ENCODE measurements at places on chromosomes 7 and 10. TPM values are rescaled to one million over a fixed set of nuclear protein-coding genes. Genes with fewer than 3 reads are reported as not detected.

TAS2R4 gene
- 0.32 TPM for total RNA-seq

PLPP4 gene
- not detected for total RNA-seq

- no peak for DNase-seq
Observed at GRCh38 chr10:84185526-84186175, 8.7 kb upstream of the CDHR1 start.

DNA sequence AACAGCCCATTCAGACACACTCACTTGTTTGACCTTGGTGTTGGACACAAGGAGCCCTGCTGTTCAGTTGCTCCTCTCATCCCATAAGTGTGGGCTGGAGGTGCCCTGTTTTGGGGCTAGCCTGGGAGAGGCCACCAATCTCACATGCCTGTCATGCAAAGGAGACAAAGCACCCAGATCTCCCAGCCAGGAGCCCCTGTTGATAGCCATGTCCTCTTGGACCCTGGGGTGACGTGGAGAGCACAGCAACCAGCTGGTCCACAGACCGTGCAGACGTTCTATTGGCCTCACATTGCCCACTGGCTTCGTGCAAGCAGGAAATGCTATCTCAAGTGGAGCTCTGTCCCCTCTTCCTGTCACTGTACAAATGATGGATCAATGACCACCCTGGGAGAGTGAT, 240.8 kb downstream of the RPS24 start:
- no peak for DNase-seq

DNA sequence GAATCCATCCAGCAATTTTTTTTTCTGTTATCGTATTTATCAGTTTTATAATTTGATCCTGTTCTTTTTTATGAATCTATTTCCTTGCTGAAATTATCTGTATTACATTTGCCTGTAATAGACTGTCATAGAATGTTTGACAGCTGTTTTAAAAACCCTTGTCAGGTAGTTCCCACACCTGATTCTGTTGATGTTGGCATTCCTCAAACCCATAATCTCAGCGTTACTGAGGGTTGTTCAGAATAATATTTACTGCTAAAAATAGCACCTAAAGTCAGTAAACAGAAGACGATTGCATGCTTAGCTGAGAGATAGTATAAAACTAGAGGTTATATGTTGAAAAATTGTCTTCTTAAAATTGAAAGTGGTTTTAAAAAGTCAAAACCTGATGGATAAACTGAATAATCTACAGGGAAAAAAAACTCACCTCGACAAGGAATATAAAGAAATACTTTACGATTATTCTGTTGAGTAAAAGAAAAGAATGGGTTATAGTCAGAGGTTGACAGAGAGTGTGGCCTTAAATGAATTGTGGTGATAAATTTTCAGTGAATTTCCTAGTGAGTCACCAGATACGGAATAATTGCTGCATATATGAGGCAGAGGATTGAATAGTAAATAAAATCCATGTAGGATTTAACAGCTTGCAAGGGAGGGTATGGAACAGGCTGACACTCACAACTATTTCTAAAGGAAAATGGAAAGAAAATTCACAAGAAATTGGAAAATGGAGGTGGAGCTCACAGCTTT, 824.1 kb upstream of the IGFBP3 start:
- no peak for DNase-seq

DNA sequence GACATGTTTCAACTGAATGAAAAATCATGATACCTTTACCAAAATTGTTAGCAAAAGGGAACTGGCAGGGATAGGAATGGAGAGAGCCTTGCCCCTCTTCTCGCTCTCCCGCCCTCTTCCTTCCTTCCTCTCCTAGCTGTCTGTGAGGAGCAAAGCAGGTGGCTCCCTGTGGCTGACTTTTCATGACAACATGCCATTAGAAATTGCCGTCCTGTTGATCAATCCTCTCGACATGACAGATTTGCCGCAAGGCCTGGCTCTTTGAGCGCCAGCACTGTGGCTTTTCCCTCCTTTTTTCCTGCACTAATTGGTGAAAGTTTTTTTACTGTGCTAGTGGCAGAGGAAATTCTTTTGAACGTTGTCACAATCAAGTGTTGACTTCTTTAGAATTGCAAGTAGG, 171.1 kb downstream of the TCF7L2 start:
- DNase-seq: no peak

Data from CD4-positive, CD25-positive, alpha-beta regulatory T cell (primary cell).